Pulmonary artery endothelial cell (primary cell): ENCODE measurements at places on chromosomes 3 and 15. TPM values are rescaled to one million over a fixed set of nuclear protein-coding genes. Genes with fewer than 3 reads are reported as not detected.

The CCDC39 gene
- total RNA-seq = not detected in 2 replicates

The MUC13 gene
- not detected in 2 replicates for total RNA-seq

The ADAMTS9 gene
- total RNA-seq = 42.4 and 58.3 TPM in 2 replicates

The SERPINI2 gene
- total RNA-seq = not detected in 2 replicates

The ZIC4 gene
- 0.78 and 0.99 TPM in 2 replicates for total RNA-seq

The PROK2 gene
- total RNA-seq = not detected in 2 replicates

The ARHGAP31 gene
- 24.0 and 26.0 TPM in 2 replicates for total RNA-seq

The KIF15 gene
- total RNA-seq = 11.5 and 19.8 TPM in 2 replicates

The TOP2B gene
- total RNA-seq = 91.0 and 105 TPM in 2 replicates

The SEMA6D gene
- total RNA-seq = 5.9 and 10.2 TPM in 2 replicates

The LRTM1 gene
- total RNA-seq = not detected in 2 replicates

The UPK1B gene
- not detected in 2 replicates for total RNA-seq

The CLRN1 gene
- not detected in 2 replicates for total RNA-seq

The PP2D1 gene
- not detected in 2 replicates for total RNA-seq

The PRICKLE2 gene
- 4.9 and 5.3 TPM in 2 replicates for total RNA-seq

The DNAH1 gene
- 1.3 and 2.5 TPM in 2 replicates for total RNA-seq

The TNK2 gene
- total RNA-seq = 8.0 and 10.5 TPM in 2 replicates

The AGBL1 gene
- total RNA-seq = not detected in 2 replicates

The COLQ gene
- total RNA-seq = 0.07 and 0.25 TPM in 2 replicates

The SMAD3 gene
- total RNA-seq = 32.6 and 34.6 TPM in 2 replicates

The CDCP1 gene
- 3.7 and 6.6 TPM in 2 replicates for total RNA-seq

The PPP2R3A gene
- total RNA-seq = 7.5 TPM in 2 replicates

The TCF12 gene
- 62.6 and 85.4 TPM in 2 replicates for total RNA-seq

The C15orf61 gene
- total RNA-seq = 1.9 and 2.7 TPM in 2 replicates

The ZBBX gene
- total RNA-seq = 0.04 and 0.07 TPM in 2 replicates

The AP4E1 gene
- total RNA-seq = 10.2 and 12.9 TPM in 2 replicates

The SLC24A5 gene
- total RNA-seq = not detected in 2 replicates

The LSAMP gene
- total RNA-seq = 0.07 TPM in 1 of 2 replicates, not detected in the other

The HERC2 gene
- total RNA-seq = 62.4 and 84.9 TPM in 2 replicates

The KBTBD12 gene
- not detected in 2 replicates for total RNA-seq

The FNDC3B gene
- total RNA-seq = 106 and 147 TPM in 2 replicates

The SHC4 gene
- 0.18 and 0.33 TPM in 2 replicates for total RNA-seq

The SUSD5 gene
- total RNA-seq = 0.59 and 3.8 TPM in 2 replicates

The GPR62 gene
- 0.07 TPM in 2 replicates for total RNA-seq

The MCTP2 gene
- total RNA-seq = 0.14 and 3.5 TPM in 2 replicates

The MFAP1 gene
- total RNA-seq = 24.2 and 38.4 TPM in 2 replicates

The TTLL13 gene
- total RNA-seq = 0.04 TPM in 1 of 2 replicates, not detected in the other

The PATL2 gene
- under 0.01 TPM in 1 of 2 replicates, not detected in the other for total RNA-seq

The ITIH1 gene
- not detected in 2 replicates for total RNA-seq

The CD200R1 gene
- total RNA-seq = not detected in 2 replicates

The IMPG2 gene
- total RNA-seq = 0.33 and 0.78 TPM in 2 replicates

The SPATA12 gene
- 0.04 and 0.07 TPM in 2 replicates for total RNA-seq

The ZBTB47 gene
- total RNA-seq = 17.3 and 22.4 TPM in 2 replicates

The C2CD4A gene
- 0.74 and 3.2 TPM in 2 replicates for total RNA-seq

The CPEB1 gene
- total RNA-seq = 0.07 TPM in 1 of 2 replicates, not detected in the other

The CCDC174 gene
- 6.4 and 7.4 TPM in 2 replicates for total RNA-seq

The RASGRF1 gene
- total RNA-seq = not detected in 2 replicates

The SLC12A8 gene
- 0.20 and 0.42 TPM in 2 replicates for total RNA-seq

The ACOX2 gene
- total RNA-seq = 1.3 and 1.8 TPM in 2 replicates

The PLXNB1 gene
- total RNA-seq = 9.3 and 16.2 TPM in 2 replicates

The FES gene
- 60.5 and 76.2 TPM in 2 replicates for total RNA-seq

The PCOLCE2 gene
- 8.5 and 12.1 TPM in 2 replicates for total RNA-seq

The EPHA6 gene
- total RNA-seq = not detected in 2 replicates

The SLC9C1 gene
- under 0.01 and 0.11 TPM in 2 replicates for total RNA-seq

The PARP15 gene
- 0.07 and 0.25 TPM in 2 replicates for total RNA-seq

The CCPG1 gene
- total RNA-seq = 49.3 and 72.2 TPM in 2 replicates

The CISH gene
- total RNA-seq = 0.28 and 0.46 TPM in 2 replicates

The SPINK8 gene
- not detected in 2 replicates for total RNA-seq

The MED12L gene
- total RNA-seq = 0.11 and 0.20 TPM in 2 replicates

The HTR3E gene
- total RNA-seq = not detected in 2 replicates
